ENCODE measurements at places on chromosomes 12 and 14.

DNA sequence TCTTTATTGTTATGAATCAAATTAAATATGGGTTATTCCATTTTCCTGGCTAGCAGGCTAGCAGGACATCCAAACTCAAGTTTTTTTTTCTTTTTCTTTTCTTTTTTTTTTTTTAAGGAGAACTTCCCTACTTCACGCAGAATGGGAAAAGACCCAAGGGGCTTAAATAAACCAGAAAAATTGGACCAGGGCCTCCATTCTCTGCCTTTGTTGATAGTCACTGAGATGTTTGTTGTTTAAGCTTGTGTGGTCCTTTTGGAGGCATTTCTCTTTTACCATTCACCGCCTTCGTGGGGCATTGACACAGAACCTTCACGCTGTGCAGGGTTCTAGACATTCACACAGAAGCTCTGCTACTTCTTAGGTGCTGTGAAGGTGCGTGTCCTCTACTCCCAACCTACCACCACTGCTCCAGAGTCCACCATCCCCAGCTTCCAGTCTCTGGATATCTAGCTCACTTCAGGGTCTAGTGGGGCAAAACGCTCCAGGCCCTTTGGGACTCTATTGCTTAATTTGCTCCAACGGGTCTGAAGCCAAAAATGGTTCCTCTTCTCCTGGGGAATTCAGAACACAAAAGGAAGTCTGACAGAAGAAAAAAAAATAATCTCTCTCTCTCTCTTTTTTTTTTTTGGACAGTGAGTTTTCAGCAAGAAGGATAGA lies 301.3 kb downstream of the AEBP2 start:
- no peak for DNase-seq

- no peak for DNase-seq
These were observed 2.7 kb downstream of the MYO1A start for GRCh38 chr12:57046947-57047890.

DNA sequence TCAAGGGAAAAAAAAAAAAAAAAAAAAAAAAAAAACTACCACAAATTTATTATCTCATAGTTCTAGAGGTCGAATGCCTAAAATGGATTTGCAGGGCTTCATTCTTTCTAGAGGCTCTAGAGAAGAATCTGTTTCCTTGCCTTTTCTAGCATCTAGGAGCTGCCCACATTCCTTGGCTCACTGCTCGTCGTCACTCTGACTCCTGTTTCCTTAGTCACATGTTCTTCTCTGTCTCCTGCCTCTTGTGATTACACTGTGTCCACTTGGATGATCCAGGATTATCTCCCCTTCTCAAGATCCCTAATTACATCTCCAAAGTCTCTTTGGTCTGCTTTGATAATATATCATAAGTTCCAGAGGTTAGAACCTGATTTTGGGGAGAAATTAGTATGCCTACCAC lies 88.7 kb downstream of the HECTD1 start:
- no peak for DNase-seq

- no peak for DNase-seq
These were observed 261.9 kb downstream of the TMEM132D start for GRCh38 chr12:129641926-129642325.

DNA sequence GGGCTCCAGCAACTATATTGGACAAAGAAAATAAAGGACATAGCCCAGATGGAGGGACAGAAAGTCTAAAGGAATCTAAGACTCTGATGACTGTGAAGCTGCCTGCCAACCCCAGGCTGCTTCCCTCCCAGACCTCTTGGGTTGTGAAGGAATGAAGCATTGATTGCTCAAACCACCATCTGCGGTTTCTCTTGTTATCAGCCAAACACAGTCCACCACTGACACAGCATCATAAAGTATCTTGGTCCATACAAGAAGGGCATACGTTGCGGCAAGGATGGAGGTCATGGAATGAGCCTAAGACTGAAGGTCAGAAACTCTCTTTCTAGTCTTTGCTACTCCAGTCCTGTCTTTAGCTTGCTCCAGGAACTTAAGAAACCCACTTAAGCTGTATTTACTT lies 58.5 kb upstream of the PLXNC1 start:
- DNase-seq: no peak

- no peak for DNase-seq
These were observed 241.6 kb upstream of the SOX5 start for GRCh38 chr12:24191117-24191516.

DNA sequence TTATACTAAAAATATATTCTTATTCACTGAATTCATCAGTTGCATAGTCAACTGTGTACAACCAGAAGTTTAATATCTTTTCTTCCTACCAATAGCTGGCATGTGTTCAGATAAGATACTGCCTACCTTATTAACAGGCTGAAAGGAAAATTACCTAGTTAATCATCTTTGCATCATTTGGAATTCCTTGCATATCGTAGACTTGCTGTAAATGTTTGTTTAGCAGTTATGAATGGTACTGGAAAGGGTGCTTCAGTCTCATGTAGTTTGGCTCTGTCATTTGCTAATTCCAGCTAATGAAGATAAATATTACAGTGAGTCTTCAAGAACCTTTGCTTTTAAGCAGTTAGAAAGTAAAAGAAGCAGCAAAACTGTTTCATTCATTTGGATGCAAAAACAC lies 84.4 kb downstream of the PPHLN1 start:
- no peak for DNase-seq

DNA sequence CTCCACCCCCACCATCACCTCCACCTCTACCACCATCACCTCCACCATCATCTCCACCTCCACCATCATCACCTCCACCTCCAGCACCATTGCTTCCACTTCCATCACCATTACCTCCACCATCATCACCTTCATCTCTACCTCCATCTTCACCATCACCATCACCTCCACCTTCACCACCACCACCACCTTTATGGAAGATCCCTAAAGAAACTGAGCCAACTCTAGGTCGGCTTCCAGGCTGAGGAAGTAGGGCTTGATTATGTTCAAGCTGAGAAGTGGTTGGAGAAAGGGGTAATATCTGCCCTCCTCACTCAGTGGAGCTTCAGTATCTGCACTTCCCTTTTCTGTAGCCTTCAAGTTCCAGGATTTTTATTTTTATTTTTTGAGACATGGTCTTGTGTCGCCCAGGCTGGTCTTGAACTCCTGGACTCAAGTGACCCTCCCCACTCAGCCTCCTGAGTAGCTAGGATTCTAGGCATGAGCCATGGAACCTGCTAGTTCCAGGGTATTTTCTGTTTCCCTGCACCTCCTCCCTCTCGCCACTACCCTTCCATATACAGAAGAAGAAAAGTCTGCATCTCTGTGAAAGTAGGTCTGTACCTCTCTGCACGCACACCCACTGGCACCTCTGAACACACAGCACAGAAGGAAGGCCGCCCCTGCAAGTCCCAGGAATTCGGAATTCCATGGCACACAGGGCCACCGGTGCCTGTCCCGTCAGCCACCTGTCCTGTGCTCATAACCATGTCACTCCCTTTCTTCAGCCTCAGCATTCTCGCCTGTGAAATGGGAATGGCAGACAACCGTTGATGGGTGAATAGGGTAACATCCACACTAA lies 5.9 kb downstream of the ZBTB42 start:
- DNase-seq: no peak

GRCh38 chr14:82445810-82446570 lies 912.3 kb upstream of the SEL1L start:
- DNase-seq: no peak

DNA sequence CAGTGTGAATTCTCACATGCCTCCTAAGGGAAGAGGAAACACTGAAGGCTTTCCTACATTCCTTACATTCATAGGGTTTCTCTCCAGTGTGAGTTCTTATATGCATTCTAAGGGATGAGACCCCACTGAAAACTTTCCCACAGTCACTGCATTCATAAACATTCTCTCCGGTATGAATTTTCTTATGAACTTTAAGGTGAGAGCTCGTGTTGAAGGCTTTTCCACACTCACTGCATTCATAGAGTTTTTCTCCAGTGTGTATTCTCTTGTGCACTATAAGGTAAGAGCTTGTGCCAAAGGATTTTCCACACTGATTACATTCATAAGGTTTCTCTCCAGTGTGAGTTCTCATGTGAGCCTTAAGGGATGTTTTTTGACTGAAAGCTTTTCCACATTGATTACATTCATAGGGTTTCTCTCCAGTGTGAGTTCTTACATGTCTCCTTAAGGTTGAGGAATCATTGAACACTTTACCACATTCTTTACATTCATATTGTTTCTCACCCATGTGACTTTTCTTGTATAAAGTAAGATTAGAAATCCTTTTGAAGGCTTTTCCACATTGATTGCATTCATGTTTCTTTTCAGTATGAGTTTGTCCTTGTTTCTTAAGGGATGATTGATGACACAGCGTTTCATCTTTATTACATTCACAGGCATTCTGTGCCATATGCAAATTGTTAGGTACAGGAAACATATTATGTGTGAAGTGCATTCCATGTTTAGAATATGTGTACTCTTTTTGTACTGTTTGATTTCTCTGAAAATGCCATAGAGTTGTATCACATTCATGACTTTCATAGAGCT lies 9.5 kb downstream of the ZNF891 start:
- no peak for DNase-seq

- DNase-seq: no peak
These were observed 127.6 kb upstream of the DAAM1 start for GRCh38 chr14:59060841-59061240.

DNA sequence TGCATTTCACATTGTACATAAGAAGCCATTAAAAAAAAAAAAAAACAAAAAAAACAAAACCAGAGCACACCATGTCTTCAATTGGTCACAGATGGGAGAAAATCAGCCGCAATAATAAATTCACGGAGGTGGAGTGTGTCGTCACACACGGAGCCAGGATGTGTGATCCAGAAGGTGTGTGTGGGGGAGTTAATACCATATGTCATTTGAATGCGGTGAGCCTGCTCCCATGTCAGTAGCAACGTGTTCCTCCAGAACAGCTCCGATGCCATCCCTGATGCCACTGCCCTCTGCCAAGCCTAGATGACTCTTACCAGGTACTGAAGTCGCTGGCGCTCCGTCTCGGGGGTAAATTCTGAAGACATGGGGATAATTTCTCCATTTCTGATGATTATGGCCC lies 197.8 kb downstream of the PPM1H start:
- no peak for DNase-seq

DNA sequence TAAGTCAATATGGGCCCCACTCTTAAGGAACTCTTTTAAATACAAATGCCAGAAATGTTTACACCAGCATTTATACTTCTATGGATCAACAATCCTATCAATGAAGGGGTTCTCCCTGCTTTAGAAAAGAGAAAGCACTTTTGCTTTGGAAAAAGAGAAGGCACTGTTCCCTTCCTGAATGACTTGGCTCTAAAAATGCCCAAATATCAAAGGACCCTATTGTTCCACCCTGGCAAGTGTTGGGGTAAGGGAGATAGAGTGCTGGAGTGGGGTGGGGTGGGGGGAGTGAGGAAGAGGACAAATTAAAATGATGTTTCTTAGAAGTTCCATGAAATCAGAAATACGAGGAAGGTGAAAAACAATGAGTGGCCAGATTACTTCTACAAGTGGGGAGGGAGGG lies 131.6 kb upstream of the GRIN2B start:
- DNase-seq: no peak

DNA sequence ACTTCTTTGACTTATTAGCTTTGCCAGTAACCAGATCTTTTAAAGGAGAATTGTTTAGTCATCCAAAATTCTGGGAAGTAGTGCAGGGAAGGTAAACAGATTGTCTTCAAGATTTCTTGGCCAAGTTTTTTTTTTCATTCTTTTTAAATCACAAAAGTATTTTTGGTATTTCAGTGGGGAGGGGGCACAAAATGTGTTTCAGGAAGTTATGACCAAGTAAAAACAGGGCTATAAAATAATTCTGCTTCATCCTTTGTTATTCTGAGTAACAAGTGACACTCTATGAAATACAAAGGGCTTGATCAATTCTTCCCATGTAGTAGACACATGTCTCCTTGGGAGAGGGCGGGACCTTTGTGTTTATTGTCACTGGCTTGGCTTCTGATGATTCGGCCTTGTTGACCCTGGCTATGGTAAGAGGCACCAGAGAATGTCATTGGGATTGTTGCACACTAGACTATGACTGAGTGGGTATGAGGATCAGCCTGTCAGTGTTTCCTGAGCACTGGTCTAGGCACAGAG lies 55.4 kb downstream of the SUSD6 start:
- DNase-seq: no peak

GRCh38 chr12:120529641-120530417 lies 871 bp upstream of the COQ5 start:
- no peak for DNase-seq

- no peak for DNase-seq
These were observed 10.4 kb downstream of the GTSF1 start for GRCh38 chr12:54463034-54463433.

- DNase-seq: no peak
These were observed 26.8 kb upstream of the CLEC2D start for GRCh38 chr12:9642606-9643265.

DNA sequence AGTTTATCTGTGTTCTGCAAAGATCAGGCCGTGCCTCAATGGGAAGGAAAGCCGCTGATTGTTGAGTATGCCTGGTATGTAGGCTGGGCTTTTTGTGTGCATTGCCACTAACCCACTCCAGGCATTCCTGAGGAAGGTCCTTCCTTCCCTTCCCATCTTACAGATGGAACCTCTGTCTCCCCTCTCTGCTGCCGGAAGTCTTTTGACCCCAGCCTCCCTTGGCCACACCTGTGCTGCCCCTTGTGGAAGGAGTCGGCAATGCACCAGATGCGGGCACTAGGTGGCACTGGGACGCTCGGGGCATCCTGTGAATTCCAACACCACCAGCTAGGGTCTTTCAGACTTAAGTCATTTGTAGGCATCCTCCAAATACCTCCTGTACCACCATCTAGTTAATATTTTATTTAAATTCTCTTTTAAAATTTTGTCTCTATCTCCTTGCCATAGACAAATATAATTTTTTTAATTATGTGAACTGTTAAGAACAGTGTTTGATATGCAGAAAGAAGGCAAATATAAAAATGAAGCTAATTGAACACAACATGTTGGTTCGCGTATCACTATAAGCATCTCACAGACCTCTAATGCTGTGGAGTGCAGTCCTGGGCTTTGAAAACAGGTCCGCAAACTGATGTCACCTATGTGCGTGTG lies 99.6 kb downstream of the RIN3 start:
- DNase-seq: peak; percentile 73

DNA sequence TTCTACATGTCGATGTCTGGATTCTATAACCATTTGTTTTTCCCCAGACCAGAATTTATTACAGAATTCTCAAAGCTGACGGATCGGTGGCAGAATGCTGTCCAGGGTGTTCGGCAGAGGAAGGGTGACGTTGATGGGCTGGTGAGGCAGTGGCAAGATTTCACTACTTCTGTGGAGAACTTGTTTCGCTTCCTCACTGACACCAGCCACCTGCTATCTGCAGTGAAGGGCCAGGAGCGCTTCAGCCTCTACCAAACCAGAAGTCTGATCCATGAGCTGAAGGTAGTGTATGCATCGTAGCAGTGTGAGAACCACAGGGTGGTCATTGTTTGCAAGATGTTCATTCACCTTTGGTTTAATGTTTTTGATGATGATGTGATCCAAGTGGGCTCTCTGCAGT lies 124.0 kb downstream of the ESR2 start:
- no peak for DNase-seq

- no peak for DNase-seq
These were observed 18.8 kb upstream of the FAIM2 start for GRCh38 chr12:49922349-49923034.

- DNase-seq: no peak
These were observed 174.1 kb upstream of the PLXNC1 start for GRCh38 chr12:93974252-93974651.
